ENCODE measurements at places on chromosomes 5 and 9.

GRCh38 chr5:137201876-137202275 is 297.2 kb downstream of the SPOCK1 start:
- DNase-seq = no peak

DNA sequence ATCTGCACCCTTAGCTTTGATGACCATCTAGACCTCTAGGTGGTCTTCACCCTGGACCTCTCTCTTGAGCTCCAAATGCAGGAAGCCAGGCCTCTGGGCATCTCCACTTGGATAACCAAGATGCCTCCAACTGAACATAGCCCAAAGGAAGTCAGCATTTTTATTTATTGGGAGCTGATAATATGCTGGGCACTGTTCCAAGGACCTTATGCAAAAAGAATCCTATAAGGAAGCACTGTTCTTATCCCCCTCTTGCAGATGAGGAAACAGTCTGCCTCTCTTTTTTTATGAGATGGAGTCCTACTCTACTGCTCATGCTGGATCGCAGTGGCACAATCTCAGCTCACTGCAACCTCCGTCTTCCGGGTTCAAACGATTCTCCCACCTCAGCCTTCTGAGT is 219.9 kb downstream of the CDK5RAP2 start:
- DNase-seq = no peak

DNA sequence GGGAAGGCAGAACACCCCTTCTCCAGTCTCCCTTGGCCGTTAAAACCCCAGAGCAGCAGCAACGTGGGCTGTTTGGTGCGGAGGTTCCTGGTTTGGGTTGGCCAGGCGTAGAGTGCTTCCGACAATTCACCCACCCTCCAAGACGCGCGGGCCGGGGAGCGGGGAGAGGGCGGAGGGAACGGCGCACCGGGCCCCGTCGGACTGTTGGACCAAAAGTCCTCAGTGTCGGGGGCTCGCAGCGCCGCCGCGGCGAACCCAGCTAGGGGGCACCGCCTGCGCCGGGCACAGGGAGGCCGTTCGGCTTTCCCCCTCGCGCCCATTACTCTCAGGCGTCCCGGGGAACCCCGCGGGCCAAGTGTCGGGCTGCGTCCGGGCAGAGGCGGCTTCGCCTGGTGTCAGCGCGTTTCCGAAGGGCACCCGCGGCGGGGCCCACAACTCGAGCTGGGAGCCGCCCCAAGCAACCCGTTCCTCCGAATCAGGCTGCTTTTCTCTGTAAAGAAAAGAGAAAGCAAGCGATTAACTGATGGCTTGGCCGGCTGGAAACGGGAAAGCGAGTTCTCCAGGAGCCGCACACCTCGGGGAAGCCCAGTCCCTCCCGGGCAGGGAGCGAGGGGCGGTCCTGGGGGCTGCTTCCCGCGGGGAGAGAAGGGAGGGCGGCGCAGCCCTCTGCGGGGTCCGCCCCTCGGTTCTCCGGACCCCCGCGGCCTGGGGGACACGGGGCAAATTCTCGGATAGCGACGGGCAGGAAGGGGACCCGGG is 145.5 kb downstream of the ERCC6L2 start:
- DNase-seq = peak; percentile 43

DNA sequence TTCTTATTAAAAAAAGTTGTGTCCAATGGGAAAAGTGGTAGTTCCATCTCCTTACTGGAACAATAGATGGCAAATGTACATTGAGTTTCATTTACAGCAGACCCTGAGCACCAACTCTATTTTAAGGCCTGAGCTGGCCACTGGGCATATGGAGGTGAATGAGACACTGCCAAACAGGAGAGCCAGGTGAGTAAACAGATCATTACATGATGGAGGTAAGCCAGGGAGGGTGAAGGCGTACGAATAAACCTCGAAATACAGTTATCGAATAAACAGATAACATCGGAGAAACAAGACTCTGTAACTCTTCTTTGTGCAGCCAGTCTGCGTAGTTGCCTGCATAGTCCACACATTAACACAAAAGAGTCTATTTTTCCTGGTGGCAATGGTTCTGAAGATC is 446.4 kb upstream of the KLF4 start:
- DNase-seq = no peak

DNA sequence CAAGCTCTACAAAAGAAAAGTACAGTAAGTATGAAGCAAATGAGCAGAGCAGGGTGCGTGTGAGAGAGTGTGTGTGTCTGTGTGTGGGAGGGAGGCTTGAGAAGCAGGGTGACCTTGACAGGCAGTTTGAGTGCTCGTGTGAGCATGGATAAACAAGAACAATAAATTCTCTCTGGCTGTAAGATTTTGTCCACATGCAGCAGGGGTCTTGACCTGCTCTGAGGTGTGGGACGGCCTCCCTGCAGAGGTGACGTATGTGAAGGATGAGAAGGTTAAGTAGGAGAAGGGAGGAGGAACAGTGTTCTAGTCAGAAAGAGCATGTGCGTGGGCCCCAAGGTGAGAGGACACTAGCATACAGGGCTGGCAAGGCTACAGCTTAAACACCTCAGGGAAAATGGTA is 49.0 kb downstream of the SPTLC1 start:
- DNase-seq = no peak

GRCh38 chr5:60611099-60611740 is 88.7 kb downstream of the DEPDC1B start:
- DNase-seq = no peak

- DNase-seq = no peak
Measured at GRCh38 chr5:6026766-6027406, 351.5 kb downstream of the MED10 start.

DNA sequence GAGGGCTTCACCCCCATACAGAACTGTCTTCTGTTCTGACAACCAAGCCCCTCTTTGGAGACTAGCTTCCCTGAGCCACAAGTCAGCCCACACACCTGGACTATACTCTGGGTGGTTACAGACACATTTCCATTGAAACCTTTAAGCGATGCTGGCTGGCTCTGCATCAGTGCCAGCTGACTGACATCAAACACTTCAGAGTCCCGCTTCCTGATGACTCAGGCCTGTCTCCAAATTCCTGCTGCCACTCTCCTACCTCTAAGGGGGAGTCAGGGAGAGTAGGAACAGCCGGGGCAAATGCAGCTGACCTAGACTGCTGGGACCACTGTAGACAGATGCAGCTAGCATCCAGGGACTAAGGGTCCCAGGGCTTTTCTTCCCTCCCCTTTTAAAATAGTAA is 59.4 kb downstream of the SIL1 start:
- no peak for DNase-seq

DNA sequence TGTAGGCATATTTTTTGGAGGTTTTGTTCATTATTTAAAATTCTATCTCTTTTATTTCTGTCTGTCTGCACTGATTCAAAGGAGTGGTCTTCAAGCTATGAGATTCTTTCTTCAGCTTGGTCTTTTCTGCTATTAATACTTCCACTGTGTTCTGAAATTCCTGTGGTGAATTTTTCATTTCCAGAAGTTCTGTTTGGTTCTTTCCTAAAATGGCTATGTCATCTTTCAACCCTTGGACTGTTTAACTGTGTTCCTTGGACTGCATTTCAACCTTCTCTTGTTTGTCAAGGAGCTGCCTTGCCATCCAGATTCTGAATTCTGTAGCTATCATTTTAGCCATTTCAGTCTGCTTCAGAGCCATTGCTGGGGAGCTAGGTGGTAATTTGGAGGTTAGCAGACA is 76.3 kb downstream of the CERT1 start:
- DNase-seq = no peak

- DNase-seq = no peak
Measured at GRCh38 chr5:126055348-126055729, 367.9 kb upstream of the GRAMD2B start.

DNA sequence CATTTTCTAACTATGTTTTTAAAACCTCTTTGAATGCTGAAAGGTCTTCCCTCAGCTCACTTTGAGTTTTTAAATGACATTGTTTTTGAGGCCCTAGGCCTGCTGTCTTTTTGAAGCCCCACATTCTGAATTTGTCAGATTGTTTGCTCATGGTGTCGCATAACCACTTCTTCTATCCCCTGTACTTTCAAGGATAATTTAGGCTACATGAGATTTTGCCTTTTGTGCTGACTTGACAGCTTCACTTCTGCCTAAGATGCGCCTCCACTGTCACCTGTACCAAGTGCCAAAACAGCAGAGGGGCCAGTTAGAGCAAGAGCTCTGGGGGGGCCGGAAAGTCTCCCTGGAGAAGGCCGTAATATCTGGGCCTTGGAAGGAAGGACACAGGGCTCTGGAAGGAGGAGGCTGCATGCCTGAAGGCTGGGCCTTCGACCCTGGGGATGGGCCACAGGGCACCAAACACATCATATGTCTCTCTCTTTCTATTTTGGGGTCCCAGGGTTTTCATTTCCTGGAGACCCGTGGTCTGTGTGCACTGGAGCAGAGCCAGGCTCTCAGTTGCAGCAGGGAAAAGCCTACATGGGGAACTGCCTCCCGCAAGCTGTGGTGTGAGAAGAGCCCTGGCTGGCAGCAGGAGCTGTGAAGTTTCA is 49.1 kb downstream of the NDST1 start:
- no peak for DNase-seq

- DNase-seq = no peak
Measured at GRCh38 chr5:133247881-133248624, 196.2 kb downstream of the HSPA4 start.

- DNase-seq = no peak
Measured at GRCh38 chr9:70874451-70874850, 247.0 kb downstream of the TRPM3 start.

GRCh38 chr5:97501965-97502305 is 318.9 kb upstream of the RIOK2 start:
- DNase-seq = no peak

DNA sequence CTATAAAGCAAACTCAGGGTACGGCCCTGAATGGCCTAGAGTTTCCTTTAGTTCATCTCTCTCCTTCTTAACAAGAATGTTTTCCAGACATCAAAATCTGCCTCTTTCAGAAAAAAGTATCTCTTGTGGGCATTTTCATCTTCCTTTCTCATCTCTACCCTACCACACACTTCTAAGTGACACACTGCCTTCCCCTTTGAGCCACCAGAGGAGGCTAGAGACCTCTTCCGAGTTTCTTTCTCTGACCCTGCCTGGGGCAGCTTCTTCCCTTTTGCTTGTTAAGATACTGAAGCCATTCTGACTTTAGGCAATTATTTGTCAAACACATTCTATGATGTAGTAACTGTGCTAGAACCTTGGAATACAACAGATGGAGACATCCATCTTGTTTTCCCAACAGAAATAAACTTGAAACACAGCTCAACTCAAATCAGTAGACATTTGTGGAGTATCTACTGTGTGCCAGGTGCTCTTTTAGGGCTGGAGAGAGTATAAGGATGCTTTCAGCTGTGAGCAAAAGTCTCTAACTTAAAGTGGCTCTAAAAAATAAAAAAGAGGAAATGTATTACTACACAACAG is 8.6 kb upstream of the SV2C start:
- DNase-seq = no peak

GRCh38 chr5:159402856-159403255 is 72.6 kb upstream of the IL12B start:
- DNase-seq = no peak

GRCh38 chr9:109639674-109640579 is 140.1 kb upstream of the PALM2AKAP2 start:
- DNase-seq = no peak

DNA sequence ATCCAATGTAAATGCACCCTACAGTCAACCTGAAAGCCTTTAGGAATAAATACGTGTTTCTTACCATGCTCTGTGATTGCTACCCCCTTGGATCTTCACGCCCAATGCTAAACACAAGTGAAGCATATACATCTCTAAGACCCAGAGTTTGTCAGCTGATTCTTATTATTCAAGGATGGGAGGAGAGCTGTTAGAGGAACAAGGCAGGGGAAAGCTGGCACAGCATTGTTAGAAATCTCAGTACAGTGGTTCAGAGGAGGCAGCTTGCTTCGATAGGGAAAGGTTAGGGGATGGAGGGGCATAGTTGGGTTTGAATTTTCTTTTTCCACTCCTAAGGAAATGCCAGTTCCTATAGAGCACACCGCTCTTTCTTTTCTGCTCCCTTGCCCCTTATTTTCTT is 16.7 kb upstream of the TAF11L2 start:
- no peak for DNase-seq

DNA sequence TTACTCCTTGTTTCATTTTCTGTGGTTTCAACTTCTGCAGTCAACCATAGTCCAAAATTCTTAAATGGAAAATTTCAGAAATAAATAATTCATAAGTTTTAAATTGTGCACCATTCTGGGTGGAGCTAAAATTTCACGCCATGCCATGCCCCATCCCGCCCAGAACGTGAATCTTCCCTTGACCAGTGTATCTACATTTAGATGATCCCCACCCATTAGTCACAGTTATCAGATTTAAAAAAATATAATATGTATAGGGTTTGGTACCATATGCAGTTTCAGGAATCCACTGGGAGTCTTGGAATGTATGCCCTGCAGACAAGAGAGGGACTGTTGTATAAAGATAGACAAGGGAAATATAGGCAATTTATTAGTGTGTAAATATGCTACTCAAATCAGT is 759.7 kb upstream of the ZNF608 start:
- DNase-seq = no peak

- no peak for DNase-seq
Measured at GRCh38 chr5:91074615-91075014, 308.5 kb downstream of the ARRDC3 start.

DNA sequence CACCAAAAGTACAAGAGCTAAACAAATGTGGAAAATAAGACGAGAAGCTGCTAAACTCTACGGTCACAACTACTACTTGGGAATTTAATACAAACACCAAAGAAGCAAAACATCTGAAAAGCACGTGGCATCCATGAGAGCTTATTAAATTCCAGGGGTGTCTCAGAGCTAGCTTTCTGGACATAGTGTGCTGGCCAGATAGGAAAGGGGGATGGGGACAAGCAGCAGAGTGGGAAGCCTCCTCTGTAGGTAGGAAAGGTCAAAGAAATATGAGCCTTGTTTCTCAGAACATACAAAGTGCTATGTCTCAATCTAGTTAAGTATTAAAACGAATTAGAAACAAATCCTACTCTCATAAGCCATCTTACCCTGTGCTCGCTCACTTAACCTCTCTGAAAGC is 51.3 kb upstream of the GOLPH3 start:
- DNase-seq = no peak

- no peak for DNase-seq
Measured at GRCh38 chr9:95506428-95506677, 10.4 kb downstream of the PTCH1 start.

- no peak for DNase-seq
Measured at GRCh38 chr5:173782671-173783101, 105.5 kb upstream of the CPEB4 start.

GRCh38 chr5:14428302-14429081 is 153.1 kb upstream of the OTULINL start:
- DNase-seq = no peak

DNA sequence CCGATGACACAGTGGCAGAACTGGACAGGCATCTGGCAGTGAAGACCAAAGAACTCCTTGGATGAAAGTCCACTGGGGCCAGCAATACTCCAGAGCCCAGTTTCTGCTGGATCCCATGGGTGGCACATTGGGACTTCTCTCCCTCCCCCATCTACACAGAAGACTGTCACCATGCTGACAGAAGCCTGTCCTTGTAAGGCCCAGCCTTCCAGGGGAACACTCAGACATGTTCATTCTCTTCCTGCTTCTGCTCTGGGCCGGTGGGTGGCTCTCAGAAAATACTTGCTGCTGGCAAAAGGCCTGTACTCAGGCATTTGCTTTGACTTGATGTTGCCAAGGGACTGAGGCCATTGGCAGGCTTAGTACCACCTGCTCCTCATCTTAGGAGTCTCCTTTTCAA is 48.3 kb upstream of the PTGS1 start:
- no peak for DNase-seq

GRCh38 chr5:141611289-141611688 is 7.5 kb downstream of the DIAPH1 start:
- DNase-seq = no peak

GRCh38 chr5:53179691-53180090 is 70.1 kb upstream of the MOCS2 start:
- DNase-seq = no peak

- no peak for DNase-seq
Measured at GRCh38 chr5:10464173-10464572, 22.5 kb downstream of the ROPN1L start.
